ENCODE measurements at places on chromosomes 13 and 19. TPM values are rescaled to one million over a fixed set of nuclear protein-coding genes. Genes with fewer than 3 reads are reported as not detected.
A peak's percentile ranks its signal among the peaks of the same experiment; 100 is the strongest.

- H3K4me3 ChIP-seq = no peak overlapping the region
- DNase-seq = no peak
- H3K36me3 ChIP-seq = no peaks in the 10 kb centered on the region
- peaks cover 32% of the 10 kb centered on the region for H3K4me1 ChIP-seq
These were observed 7.5 kb upstream of the BCAT2 start for GRCh38 chr19:48818234-48818820.

GRCh38 chr13:99686944-99687411 lies 185.7 kb downstream of the TM9SF2 start:
- no peaks in the 10 kb centered on the region for H3K27me3 ChIP-seq
- H3K36me3 ChIP-seq = no peaks in the 10 kb centered on the region
- no peak overlapping the region for H3K4me3 ChIP-seq
- H3K27ac ChIP-seq = no peak overlapping the region
- peaks cover 4% of the 10 kb centered on the region for H3K4me1 ChIP-seq

GRCh38 chr13:30679483-30680330 lies 55.6 kb upstream of the ALOX5AP start:
- no peaks in the 10 kb centered on the region for H3K4me1 ChIP-seq
- no peak overlapping the region for H3K27ac ChIP-seq
- no peak overlapping the region for H3K4me3 ChIP-seq
- H3K27me3 ChIP-seq = no peaks in the 10 kb centered on the region

GRCh38 chr19:2732157-2732725 lies 7.6 kb downstream of the SLC39A3 start:
- DNase-seq = no peak
- H3K27me3 ChIP-seq = peaks cover 6% of the 10 kb centered on the region
- H3K4me3 ChIP-seq = no peak overlapping the region
- H3K27ac ChIP-seq = no peak overlapping the region

GRCh38 chr19:40797963-40798682 lies 868 bp upstream of the EGLN2 start:
- H3K36me3 ChIP-seq = peaks cover 12% of the 10 kb centered on the region
- no peaks in the 10 kb centered on the region for H3K27me3 ChIP-seq
- H3K4me3 ChIP-seq = peak overlapping the region; percentile 60
- DNase-seq = peak; percentile 77
- H3K4me1 ChIP-seq = peaks cover 39% of the 10 kb centered on the region
- peak overlapping the region; percentile 95 for H3K27ac ChIP-seq

DNA sequence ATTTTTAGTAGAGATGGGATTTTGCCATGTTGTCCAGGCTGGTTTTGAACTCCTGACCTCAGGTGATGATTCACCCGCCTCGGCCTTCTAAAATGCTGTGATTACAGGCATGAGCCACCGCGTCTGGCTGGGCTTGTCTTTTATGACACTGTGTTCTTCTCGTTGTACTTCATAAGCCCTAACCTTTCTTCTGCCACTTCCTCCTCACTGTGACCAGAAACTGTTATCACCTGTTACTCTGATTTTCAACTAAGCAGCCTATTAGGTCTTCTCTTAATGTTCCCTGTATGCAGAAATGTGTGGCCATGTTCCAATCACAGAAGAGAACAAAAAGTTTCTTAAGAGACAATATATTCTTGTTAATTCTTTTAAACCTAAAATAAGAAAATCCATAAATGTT lies 16.4 kb downstream of the ZNF790 start:
- H3K4me3 ChIP-seq = no peak overlapping the region
- no peak overlapping the region for H3K27ac ChIP-seq
- H3K36me3 ChIP-seq = peaks cover 95% of the 10 kb centered on the region

- DNase-seq = no peak
- H3K36me3 ChIP-seq = no peaks in the 10 kb centered on the region
- no peaks in the 10 kb centered on the region for H3K27me3 ChIP-seq
- no peak overlapping the region for H3K27ac ChIP-seq
- H3K4me1 ChIP-seq = no peaks in the 10 kb centered on the region
These were observed 819.2 kb downstream of the LIG4 start for GRCh38 chr13:107395927-107396662.

GAS6 gene
- total RNA-seq = 98.5 TPM

DNA sequence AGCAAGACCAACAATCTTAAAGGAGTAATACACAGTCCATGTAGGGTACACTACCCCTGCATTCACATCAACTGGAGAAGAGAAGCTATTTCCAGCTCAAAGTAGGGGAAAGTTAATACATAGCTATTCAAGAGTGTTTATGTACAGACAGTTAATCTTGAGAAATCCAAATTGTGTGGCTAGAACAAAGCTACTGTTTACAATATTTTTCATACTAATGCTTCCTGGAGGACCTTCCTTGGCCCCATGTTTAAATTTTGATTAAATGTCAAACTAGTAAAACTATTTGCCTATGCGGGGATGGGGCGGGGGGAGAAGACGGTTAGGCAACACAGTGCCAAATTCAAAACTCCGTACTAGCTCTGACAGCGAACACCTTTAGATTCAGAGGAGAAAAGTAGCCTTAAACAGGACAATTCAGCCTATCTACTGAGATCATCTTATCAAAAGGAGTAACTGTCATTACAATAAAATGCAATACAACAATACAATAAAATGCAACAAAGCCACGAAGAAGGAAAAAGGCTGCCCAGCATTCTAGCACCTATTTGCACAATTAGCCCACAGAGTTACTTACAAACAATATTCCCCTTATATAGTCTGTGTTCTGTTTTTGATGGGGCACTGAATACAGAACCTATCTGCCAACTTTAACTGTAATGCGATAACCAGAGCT lies 29.1 kb downstream of the BRD4 start:
- H3K4me1 ChIP-seq = peaks cover 92% of the 10 kb centered on the region
- no peak for DNase-seq
- H3K36me3 ChIP-seq = no peaks in the 10 kb centered on the region
- H3K4me3 ChIP-seq = no peak overlapping the region
- H3K27ac ChIP-seq = peak overlapping the region; percentile 71
- no peaks in the 10 kb centered on the region for H3K27me3 ChIP-seq

IZUMO1 gene
- not detected for total RNA-seq
